CD4-positive, alpha-beta T cell treated with Interleukin-1 beta for 1 hour (primary cell): ENCODE measurements at places on chromosomes 7 and 10.

DNA sequence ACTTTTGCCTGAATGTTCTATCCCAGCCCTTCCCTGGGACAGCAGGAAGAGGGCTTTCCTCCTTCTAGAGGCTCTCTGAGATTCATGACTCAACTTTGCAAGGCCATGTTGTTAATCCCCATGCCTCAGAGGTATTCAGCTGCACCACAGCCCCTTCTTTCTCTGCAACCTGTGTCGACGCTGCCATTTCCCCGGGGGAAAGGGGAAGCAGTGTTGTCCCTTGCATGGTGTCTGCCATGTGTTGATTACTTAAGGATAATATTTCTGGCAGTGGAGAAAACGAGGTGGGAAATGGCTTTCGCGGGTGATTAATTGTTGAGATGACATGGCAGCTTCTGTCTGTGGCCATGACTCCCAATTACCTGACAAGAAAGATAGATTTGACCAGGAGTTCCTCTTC, 133.1 kb downstream of the SORCS3 start:
- DNase-seq: no peak

DNA sequence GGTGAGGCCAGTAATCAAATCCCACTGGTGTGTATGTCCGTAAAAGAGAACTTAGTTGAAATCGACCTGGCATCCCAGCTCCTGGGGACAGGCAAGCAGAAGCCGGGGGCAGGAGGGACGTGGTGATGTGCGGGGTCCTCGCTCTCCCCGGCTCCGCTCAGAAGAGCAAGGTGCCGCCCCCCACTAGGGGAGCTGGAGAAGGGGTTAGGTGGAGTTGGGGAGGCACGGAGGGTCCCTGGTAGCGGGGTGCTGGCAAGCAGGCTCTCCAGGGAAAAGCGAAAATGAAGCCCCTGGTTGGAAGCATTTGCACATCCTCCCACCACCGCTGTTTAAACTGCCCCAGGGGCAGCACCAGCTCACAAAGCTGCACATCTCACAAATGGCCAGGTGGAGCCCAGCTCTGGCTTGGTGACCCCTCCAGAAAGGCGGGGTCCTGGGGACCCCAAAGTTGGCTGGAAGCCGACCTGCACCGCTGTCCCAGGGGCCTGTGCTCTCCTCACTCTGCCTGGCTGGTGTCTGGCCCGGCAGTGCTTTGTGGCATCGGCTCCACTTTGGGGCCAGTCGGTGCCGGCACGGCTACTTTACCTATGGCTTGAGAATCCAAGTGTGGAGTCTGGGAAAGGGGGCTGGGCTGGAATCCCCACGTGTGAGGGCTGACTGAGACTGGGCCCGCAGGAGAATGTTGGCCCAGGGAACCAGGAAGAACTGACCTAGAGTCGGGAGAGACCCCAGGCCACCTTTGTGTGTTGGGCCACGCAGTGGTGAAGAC, 2.9 kb upstream of the CFAP46 start:
- no peak for DNase-seq

DNA sequence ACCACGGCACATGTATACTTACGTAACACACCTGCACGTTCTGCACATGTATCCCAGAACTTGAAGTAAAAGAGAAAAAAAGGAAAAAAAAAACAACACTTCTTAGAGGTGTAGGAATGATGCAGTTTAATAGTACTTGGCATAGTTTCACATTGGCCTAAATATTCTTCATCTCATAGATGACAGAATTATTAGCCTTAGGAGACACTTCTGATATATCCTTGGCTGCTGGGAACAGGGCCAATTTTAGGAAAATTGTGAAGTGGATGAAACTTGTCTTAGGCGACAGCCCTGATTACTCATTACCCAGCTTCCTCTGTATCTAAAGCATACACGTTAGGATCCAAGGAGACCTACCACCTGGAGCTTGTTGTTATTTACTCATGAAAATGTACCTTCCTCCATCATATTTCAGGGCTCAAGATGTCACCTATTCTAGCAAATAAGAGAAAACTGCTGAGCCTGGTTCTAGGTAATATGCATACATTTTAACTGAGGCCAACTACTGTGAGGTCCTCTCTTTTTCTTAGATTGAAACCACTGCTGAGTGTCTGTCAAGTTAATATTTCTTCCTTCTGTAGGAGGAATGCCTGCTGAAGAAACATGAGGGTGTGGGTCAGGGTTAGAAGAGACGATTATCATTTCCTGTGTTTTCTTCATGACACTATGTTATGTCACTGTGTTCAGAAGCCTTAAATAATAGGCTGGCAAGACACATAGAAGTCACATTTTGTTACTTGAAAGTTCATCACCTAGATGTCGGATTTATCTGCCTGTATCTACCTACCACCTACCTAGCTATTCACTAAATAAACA, 44.3 kb downstream of the CPED1 start:
- DNase-seq: no peak

GRCh38 chr7:158499082-158499455, 88.6 kb downstream of the PTPRN2 start:
- DNase-seq: no peak

DNA sequence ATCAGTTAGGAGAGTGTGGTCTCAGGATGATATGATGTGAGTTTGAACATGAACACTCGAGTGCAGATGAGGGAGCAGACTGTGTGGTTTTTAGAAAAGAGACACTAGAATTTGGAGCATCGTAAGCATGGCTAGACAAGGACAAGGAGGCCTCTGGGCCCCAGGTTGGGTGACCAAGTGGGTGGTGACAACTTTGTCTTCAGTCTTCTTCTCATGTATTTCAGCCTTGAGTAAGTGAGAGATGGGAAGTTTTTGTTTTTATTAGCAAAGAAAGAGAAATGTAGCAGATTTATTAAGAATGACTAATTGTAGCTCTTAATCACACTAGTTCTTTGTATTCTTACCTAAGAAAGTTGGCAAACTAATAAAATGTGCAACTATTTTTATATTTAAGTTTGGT, 16.3 kb downstream of the TES start:
- no peak for DNase-seq

DNA sequence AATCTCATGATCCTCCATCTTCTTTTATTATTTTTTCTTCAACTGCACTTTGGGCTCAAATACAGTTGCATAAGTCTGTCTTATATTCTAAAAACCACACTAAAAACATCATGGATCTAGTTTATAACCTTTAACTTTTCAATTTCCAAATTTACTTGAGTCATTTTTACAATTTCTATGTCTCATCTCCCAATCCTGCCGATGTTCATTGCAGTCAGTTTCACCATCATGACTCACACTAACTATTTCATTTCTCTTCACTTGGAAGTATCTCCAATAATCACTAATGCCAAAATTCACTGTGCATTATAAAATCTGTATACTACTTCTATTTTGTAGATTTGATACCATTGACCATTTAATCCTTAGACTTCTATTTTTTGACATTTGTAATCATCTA, 806.9 kb upstream of the SORCS1 start:
- DNase-seq: no peak

DNA sequence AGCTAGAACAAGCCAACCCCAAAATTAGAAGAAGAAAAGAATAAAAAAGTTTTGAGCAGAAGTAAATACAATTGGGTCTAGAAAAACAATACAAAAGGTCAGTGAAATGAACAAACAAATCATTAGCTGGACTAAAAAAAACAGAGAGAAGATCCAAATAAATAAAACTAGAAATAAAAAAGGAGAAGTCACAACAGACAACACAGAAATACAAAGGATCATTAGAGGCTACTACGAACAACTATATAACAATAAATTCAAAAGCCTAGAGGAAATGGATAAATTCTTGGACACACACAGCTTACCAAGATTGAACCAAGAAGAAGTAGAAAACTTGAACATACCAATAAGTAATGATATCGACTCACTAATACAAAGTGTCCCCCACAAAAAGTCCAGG, 13.4 kb upstream of the ADRA2A start:
- DNase-seq: no peak

GRCh38 chr7:80443325-80443724, 68.5 kb downstream of the GNAT3 start:
- peak; percentile 23 for DNase-seq

DNA sequence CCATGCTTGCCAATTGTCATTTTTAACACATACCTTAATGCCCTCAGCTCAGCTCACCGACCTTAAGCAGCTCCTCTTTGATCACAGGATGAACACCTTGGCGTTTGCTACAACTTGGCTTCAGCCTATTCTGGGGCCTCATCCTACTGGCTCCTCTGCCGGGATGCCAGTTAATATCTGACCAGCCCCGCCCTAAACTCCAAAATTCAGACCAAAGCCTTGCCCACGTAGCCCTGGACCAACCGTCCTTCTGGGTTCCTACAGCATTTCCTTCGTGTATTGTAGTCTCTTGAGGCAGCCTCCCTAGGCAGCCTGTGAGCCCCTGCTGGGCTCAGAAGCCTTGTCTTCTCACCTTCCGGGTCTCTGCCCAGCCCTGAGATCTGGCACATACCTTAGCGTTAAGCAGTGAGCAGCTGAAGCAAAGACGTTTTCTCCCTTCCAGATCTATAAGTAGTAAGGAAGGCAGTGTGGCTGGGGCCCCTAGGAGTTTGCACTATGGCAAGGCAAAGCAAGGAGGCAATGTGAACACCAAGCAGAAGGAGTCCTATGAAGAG, 836 bp downstream of the ENO4 start:
- DNase-seq: no peak

DNA sequence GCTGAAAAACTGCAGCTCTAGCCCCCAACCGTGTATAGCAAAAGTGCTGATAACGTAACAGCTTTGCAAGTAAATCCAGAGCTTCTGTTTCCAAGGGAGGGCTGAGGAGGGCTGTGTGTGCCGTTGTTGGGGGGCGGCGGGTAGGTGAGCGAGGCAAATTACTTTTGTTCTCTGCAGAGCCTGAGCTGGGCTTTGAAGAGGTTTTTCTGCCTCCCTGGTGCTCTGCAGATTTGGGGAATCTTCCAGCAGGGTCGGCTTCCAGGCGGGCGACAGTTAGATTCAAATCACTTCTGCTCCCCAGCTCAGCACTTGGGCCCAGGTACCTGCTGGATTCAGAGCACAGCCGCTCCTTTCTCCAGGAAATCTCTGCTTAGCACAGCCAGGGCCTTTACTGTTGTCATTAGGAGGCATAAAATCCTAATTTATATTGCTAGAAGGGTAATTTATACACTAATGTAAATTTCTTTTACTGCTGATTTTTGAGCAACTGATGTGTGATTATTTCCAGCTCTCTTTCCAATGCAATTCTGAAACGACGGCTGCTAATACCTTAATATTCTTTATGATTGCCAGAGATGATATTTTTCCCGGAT, 442.4 kb downstream of the TYW1 start:
- no peak for DNase-seq

GRCh38 chr7:130941322-130942210, 207.6 kb upstream of the KLF14 start:
- peak; percentile 81 for DNase-seq

GRCh38 chr7:55548295-55548731, 24.0 kb downstream of the VOPP1 start:
- no peak for DNase-seq

- no peak for DNase-seq
Measured at GRCh38 chr7:14287398-14287797, 297.9 kb upstream of the ETV1 start.

- DNase-seq: no peak
Measured at GRCh38 chr10:132913559-132914115, 28.7 kb downstream of the CFAP46 start.

GRCh38 chr10:101558204-101558603, 29.9 kb downstream of the POLL start:
- peak; percentile 14 for DNase-seq

- DNase-seq: no peak
Measured at GRCh38 chr10:23780331-23780730, 341.5 kb downstream of the OTUD1 start.
